Gastroesophageal sphincter (tissue), 4 donors: ENCODE measurements at places on chromosomes 16 and 17. TPM values are rescaled to one million over a fixed set of nuclear protein-coding genes. Genes with fewer than 3 reads are reported as not detected.

EVPLL gene
- not detected for total RNA-seq

DNA sequence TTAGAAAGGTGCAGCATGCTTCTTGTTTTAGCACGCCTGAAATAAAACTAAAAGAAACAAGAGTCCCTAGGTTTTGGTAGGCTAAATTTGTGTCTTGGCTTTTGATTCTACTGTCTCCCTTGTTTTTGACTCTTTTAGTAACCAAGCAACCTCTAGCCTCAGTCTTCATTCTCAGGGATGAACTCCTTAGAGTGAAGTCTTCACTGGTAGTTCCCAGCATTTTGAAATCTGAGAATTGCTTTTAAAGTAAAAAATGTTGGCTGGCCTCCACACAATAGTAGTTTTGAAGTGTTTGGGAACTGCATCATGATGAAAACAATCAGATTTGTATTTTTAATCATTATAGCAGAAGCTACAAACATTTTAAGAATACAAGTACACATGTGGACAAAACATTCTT lies 6.1 kb upstream of the CDR2 start:
- no peak for ATAC-seq

DNA sequence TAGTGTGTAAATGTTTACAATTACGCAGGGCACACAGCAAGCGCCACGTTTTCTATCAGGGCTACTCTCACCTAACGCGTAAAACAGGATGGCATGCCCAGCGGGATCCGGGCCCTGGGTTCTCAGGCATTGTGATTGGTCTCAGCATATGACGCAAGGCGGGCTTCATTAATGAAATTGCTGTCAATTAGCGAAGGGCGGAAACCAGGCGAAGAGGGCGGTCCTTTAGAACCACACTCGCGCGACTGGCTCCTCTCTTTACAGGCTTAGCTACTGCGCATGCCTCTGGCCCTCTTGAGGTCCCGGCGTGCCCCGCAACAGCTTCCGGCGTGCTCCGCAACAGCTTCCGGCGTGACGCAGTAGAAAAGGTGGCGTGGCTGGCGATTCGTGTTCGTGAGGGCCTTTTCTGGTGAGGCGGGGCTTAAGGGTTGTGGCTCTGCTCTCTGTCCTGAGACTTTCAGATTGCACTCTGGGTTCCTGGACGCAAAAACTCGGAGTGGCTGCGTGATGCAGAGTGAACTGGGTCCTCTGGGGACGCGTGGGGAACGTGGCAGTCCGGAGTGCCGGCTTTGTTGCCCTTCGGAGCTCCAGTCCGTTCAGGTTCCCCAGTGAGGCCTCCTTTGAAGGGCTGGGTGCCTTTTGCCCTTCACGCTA lies 9.2 kb downstream of the OR2C1 start:
- ATAC-seq: peak; percentile 96

DNA sequence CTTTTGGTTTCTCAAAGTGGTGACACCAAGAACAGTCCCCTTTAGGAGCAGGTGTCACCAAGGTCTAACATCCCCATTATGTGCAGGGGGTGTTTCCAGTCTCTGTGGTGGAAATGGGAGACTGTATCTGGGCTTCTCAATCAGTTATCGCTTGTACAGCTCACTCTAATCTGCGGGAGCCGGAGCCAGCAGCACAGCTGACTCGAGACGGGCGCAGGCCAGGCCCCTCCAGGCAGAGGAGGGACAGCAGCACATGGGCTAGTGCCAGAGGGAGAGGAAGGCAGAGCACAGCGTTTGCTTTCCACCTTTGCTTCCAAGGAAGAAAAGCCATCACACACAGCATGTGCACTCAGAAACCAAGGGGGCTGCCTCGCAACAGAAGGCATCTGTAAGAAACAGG lies 91.2 kb upstream of the CREBBP start:
- ATAC-seq: no peak
